ENCODE measurements at places on chromosomes 7 and 10. TPM values are rescaled to one million over a fixed set of nuclear protein-coding genes. Genes with fewer than 3 reads are reported as not detected.

Gene MBLAC1
- total RNA-seq, result 4.7 TPM

Gene GFRA1
- total RNA-seq, result under 0.01 TPM

Gene MARVELD1
- total RNA-seq, result 9.5 TPM

Gene SPAM1
- total RNA-seq, result not detected

Gene CUTC
- 11.8 TPM for total RNA-seq

Gene ABCA13
- 3.0 TPM for total RNA-seq

Gene PIK3CG
- total RNA-seq, result not detected

Gene ZNF425
- 6.3 TPM for total RNA-seq

Gene ABCB8
- 17.8 TPM for total RNA-seq

Gene KIF11
- 5.7 TPM for total RNA-seq

Gene SYT15B
- not detected for total RNA-seq

Gene RAPGEF5
- 0.95 TPM for total RNA-seq

Gene GDF2
- not detected for total RNA-seq

Gene GOLGA7B
- not detected for total RNA-seq

Gene ACTL6B
- not detected for total RNA-seq

Gene PLEKHS1
- total RNA-seq, result not detected

Gene PSD
- 8.4 TPM for total RNA-seq

Gene NXPH1
- not detected for total RNA-seq

Gene CNPY4
- total RNA-seq, result 44.4 TPM

Gene TMEM229A
- total RNA-seq, result not detected

Gene OPN1SW
- total RNA-seq, result not detected

Gene NEUROD6
- not detected for total RNA-seq

Gene GPR15LG
- total RNA-seq, result not detected

Gene GCK
- total RNA-seq, result 3.2 TPM

Gene SCART1
- total RNA-seq, result 3.7 TPM

Gene BAIAP2L1
- total RNA-seq, result 1.3 TPM

Gene MRLN
- not detected for total RNA-seq

Gene ZNRF2
- total RNA-seq, result 4.3 TPM

Gene XRCC2
- 0.26 TPM for total RNA-seq

Gene SUN3
- not detected for total RNA-seq

Gene ETV1
- 28.7 TPM for total RNA-seq

Gene RADIL
- 0.26 TPM for total RNA-seq

Gene NPC1L1
- total RNA-seq, result 0.09 TPM

Gene FOXI2
- not detected for total RNA-seq

Gene LRGUK
- 0.09 TPM for total RNA-seq

Gene SPOCK2
- total RNA-seq, result 2.0 TPM

Gene EBLN1
- total RNA-seq, result not detected

Gene PPP1R3A
- total RNA-seq, result under 0.01 TPM

Gene BPGM
- 28.7 TPM for total RNA-seq

Gene BEND7
- total RNA-seq, result 0.63 TPM

Gene CYP3A4
- total RNA-seq, result not detected

Gene TET1
- total RNA-seq, result 3.0 TPM

Gene TMEM130
- 1.3 TPM for total RNA-seq

Gene CRYGN
- total RNA-seq, result 0.47 TPM

Gene UTF1
- total RNA-seq, result not detected

Gene STOX1
- total RNA-seq, result not detected

Gene MMP21
- total RNA-seq, result not detected

Gene SPDYE11
- total RNA-seq, result not detected

Gene RET
- total RNA-seq, result 0.17 TPM

Gene LRRC18
- not detected for total RNA-seq

Gene LIPN
- not detected for total RNA-seq

Gene EPHB6
- under 0.01 TPM for total RNA-seq

Gene ADGRA1
- not detected for total RNA-seq

Gene PDE1C
- 0.09 TPM for total RNA-seq

Gene ZCWPW1
- total RNA-seq, result 2.1 TPM

All from bronchial smooth muscle cell (primary cell).